ENCODE measurements at places on chromosomes 5 and 9.

DNA sequence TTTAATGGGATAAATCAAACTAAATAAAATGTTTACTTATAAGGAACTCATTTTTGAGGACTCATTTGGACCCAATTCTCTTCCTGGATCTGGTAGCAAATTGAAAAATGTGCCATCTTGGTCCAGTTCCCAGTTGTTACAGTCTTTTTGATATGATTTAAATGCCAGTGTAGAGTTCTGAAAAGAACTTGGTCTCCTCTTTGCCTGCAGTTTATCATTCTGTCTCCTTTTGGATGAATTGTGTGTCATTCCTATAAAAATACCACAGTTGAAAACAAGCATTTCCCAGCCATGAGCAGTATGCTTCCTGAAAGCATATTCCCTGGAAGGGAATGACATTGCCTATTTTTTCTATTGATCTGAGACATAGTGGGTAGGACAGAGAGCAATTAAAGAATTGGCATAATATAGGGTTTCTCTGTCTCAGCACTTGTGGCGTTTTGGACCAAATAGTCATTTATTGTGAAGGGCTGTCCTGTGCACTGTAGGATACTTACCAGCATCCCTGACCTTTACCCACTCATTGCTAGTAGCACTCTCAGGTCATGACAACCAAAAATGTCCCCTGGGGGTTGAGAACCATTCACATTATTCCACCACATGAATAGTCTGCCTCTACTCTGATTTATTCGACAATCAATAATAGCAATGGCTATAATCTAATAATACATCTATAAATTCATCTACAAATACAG lies 181.8 kb downstream of the NXNL2 start:
- no peak for DNase-seq

GRCh38 chr5:35618304-35618636 lies 607 bp downstream of the SPEF2 start:
- DNase-seq = no peak

DNA sequence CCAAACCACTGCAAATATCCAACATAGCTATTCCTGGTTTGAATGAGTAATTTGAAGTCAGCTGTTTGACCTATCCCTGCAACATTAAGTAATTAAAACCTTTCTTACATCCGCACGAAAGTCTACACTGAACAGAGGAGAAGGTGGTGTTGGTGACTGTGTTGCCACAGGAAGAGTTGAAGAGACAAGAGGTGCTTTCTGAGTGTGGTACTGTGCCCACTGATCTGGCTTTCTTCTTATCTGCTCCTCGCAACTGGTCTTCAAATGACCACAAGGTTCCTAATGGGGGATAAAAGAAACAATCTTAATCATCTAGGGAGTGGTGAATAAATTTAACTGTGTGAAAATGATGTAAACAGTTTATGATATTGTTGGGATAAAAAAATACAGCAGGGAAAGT lies 29.4 kb upstream of the PDCL start:
- no peak for DNase-seq

DNA sequence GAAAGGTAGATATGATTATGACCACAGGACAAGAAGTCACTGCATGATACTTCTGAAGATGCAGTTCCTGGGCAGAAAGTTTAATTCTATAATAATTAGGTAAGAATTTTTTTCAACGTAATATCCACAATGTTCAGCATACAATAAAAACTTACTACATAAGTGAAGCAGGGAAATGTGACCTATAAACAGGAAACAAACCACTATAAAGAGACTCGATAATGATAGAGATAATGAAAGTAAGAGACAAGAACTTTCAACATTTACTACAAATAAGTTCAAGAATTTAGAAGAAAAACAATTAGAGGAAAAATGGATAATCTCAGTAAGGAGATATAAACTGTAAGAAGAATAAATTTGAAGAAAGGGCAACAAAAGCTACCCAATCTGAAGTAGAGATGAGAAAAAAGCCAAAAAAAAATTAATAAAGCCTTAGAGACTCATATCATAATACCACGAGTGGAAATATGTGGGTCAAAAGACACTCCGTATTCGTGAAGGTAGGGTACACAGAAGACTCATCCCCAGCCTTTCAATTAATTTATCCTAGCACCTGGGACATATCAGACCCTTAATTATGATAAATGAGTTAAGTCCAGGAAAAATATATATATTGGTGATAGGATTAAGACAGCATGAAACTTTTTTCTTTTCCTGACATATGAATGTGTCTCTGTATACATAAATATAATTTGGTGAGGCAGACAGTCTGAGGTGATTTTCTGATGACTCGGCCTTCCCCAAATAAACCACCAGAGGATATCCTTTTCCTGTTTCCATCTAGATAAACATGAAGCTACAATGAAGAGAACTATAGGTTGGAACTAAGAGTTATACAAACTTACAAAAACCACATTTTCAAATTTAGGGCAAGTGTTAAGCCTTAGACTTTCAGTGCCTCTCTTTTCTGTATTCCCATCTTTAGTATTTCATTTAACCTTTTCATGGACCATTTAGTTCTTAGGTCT lies 120.4 kb downstream of the RAPGEF6 start:
- no peak for DNase-seq

GRCh38 chr9:111013250-111013649 lies 25.0 kb downstream of the LPAR1 start:
- DNase-seq = no peak
